ENCODE measurements at places on chromosomes 2 and 18.

DNA sequence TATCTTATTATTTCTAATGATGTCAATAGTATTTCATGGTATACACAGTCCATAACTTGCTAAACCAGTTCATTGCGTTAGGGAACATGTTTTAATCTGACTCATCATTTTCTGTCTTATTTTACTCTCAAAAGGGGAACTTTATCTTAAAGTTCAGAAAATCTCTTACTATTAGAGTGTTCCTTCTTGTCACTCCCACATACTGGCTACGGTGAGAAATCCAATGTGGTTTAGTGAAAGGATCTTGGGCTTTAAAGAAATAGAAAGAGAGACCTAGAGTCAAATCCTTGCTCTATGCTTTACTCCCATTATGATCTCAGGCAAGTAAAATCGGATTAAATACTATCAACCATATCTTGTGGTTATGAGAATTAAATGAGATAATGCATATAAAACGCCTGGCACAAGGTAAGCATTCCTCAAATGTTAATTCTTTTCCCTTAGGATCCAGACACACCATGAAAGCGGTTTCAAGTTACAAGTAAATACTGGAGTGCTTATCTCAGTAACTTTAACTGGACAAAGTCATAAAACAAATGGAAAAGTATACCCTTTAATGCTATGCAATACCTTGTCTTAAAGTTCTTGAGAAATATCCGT is 576.0 kb downstream of the ARHGAP15 start:
- no peak for DNase-seq

DNA sequence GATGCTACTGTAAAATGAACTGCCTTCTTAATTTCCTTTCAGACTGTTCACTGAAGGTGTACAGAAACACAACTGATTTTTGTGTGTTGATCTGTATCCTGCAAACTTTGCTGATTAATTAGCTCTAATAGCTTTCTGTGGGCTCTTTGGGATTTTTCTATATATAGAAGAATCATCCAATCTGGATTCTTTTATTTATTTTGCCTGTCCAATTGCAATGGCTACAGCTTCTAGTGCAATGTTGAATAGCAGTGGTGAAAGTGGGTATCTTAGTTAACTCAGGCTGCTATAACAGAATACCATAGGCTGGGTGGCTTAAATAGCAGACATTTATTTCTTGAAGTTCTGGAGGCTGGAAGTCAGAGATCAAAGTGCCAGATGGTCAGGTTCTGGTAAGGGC is 74.4 kb downstream of the ID2 start:
- DNase-seq = no peak

DNA sequence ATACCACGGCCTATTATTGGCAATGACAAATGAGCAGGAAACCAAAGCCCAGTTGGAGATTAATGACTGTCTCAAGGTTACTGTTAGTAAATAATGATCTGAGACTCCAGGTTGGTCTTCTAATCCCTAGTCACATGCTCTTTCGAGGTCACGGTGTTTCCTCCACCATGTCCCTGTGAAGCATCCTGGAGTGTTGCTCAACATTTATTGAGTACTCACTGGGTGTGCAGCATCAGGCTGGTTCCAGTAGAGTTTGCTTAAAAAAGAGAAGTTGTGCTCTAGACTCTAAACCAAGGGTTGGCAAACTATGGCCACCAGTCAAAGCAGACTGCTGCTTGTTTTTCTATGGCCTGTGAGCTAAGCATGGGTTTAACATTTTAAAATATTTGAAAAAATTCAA is 263.8 kb upstream of the ATP5MC3 start:
- no peak for DNase-seq

DNA sequence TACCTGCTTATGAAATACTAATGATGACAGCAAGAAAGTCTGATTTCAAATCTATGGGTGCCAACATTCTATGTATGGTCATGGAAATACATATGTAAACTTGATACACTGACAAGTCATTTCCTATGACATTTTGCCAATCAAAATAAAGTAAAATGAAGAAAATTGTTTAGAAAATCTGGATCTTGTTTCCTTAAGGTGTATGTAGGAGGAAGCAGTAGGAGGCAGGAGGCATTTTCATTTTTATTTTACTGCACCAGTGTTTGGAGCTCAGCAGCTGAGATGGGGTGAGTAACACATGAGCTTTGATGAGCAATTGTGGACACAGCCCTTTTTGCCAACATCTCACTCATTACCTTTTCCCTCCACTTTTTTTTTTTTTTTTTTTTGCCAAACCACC is 167.0 kb downstream of the AFF3 start:
- no peak for DNase-seq

DNA sequence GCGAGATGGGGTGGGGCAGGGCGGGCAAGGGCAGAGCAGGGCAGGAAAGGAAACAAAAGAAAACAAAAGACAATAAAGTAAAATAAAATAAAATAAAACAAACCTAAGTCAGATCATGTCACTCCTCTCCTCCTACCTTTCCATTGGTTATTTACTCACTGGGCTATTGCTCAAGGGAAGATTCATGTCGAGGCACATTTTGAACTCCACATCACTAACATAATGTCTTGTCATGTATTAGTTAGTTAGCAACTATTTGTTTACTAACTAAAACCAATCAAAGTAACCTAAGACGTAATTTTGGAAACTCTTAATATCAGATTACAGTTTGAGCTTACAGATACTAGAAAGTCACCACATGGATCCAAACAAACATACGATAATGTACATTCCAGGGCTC is 2.2 kb downstream of the C1D start:
- DNase-seq = no peak

DNA sequence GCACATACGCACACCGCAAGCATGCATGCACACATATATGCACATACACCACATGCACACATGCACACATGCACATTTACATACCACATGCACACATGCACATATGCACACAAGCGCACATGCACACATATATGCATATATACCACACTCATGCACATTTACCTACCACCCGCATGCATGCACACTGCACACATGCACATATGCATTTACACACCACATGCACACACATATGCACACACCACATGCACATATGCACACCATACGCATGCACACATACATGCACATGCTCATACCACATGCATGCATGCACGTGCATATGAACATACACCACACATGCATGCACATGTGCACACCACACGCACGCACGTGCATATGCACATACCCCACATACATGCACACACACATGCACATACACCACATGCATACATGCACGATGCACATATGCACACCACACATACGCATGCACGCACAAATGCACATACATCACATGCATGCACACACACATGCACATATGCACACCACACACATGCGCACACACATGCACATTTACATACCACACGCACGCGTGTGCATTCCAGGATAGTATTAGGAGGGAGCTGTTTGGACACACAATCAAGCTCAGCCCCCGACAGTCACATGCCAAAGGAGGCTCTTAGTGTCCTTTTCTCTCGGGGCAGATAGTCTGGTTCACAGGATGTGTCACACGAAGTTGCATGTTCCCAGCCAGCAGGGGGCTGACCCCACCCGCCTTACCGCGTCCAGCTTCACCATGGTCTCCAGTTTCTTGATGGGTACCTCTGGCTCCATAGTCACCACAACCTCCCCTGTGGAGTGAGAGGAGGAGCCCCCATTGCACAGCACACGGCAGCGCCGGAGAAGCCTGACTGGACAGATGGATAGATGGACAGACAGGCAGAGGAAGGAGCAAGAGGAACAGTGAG is 5.9 kb downstream of the OTOF start:
- no peak for DNase-seq

DNA sequence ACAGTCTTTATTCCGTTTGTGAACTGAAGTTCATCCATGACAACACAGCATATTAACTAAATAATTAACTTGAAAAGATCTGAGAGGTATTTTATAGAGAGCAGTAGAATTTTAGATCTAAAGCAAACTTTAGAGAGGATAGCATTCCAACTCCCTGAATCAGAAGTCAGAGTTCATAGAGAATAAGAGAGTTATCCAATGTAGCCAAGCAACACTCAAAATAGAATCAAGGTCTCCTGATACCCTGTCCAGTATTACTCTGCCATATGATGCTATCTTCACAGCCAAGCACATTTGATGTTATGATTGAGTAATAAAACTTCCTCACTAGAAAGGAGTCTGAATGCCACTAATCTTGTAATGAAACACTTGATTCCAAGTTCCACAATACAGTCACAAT is 55.5 kb downstream of the RIT2 start:
- DNase-seq = no peak

DNA sequence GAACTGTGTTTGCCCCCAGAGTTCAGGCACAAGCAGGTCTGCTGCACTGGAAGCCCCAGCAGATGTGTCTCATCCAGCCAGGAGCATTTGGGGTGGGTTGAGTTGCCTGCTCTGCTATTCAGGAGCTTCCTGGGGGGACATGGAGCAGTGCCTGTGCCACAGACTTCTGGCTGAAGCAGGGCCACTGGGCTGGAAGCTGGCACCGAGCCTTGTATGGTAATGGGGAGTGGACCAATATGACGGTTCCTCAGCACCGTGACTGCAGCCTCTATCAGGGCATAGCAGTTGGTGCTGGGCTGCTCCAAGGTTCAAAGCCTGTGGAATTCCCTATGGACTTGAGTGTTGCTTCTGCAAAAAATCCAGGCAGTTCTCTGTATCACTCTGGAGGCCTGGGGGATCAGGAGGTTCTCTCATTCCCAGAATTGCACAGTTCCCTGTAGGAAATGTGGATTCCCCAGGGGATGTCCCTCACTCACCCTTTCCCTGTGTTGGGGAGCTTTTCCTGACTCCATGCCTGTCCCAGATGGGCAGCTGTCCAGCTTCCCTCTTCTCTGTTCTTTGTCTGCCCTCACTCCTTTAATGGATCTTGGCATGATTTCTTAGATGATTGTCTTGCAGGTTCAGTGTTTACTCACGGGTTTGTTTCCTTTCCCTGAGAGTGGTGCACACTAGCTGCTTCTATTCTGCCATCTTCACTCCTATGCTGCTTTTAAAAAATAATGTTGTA is 37.2 kb upstream of the THSD7B start:
- DNase-seq = no peak

- no peak for DNase-seq
These were observed 906.7 kb downstream of the NRXN1 start for GRCh38 chr2:50125246-50125645.

DNA sequence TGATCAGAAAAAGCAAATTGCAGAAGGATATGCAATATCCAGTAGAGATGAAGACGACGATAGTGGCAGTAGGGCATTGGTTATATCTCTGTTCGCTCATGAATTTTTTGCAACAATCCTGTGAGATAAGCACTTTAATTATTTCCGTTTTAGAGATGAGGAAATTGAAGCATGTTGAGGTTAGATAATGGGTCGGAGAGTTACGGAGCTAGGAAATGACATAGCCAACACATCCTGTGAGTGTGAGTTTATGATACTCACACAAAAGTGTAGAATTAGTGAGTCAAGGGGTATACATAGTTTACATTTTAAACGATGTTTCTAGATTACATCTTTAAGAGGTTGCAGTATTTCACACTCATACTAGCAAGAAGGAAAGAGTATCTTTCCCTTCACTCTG is 123.1 kb upstream of the ARL4C start:
- DNase-seq = no peak

- no peak for DNase-seq
These were observed 77.8 kb upstream of the EHBP1 start for GRCh38 chr2:62627667-62628066.

DNA sequence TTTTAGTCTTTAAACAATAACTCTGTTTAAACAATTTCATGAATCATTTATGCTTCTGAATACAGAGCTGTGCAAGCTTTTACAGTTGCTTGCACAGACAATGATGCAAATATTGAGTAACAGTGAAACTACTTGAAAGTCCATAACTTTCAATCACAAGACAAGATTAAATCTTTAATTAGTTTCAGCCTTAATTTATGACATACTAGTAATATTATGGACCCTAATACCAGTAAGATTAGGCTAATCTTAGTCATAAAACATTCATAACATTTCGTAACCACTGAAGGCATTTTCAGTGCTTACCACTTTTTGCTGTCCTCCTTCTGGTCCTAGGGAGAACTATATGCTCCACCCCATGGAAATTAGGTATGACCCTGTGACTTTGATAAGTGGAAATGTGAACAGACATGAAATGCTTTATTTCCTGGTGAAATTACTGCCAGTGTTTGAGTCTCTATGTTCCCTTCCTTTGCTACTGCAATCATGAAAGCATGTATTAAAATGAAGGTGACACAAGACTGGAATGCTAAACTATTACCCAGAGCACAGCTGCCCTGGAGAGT is 1.8 kb upstream of the COBLL1 start:
- no peak for DNase-seq

DNA sequence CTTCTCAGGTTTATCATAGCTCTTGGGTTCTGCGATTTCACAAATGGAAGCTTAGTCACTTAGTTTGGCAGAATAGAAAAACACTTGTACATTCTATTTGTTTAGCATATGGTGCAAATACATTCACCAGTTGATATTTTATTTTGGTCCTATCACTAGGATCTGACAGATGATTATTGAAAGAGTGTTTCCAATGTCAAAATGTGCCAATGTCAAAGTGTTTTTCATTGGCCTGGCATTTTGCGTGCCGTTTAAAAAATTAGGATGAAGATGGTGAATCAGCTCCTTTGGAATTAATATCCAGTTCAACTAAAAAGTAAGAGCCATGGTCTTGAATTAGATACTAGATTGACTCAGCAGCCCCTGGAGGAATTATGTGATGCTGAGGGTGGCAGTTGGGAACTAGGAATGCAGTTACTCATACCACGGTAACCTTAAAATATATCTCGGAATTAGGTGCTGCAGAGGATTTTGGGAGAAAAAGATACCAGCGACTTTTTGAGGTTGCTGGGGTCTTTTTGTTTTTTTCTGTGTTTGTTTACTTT is 87.0 kb downstream of the SPHKAP start:
- no peak for DNase-seq

- peak; percentile 39 for DNase-seq
These were observed 150.7 kb upstream of the DLX2 start for GRCh38 chr2:172253190-172254052.

DNA sequence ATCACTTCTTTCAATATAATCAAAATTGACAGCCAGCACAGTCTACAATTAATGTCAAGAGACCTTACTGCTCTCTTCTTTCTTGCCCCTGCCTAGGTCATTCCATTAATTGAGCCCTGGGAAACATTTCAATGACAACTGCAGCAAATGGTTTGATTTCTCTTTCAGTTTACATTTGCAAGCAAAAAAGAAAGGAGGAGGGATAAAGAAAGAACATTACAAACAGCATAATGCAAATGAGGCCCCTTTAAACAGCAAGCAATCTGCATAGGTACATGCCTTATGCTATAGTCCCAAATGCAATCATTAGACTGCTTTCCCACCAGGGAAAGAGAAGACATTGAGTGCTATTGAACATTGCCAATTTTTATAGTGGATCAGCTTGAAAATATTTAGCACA is 655.0 kb upstream of the CDH2 start:
- DNase-seq = no peak

GRCh38 chr2:54666131-54666633 is 57.3 kb upstream of the EML6 start:
- DNase-seq = no peak

GRCh38 chr2:168245074-168245825 is 2.1 kb downstream of the STK39 start:
- DNase-seq = no peak

DNA sequence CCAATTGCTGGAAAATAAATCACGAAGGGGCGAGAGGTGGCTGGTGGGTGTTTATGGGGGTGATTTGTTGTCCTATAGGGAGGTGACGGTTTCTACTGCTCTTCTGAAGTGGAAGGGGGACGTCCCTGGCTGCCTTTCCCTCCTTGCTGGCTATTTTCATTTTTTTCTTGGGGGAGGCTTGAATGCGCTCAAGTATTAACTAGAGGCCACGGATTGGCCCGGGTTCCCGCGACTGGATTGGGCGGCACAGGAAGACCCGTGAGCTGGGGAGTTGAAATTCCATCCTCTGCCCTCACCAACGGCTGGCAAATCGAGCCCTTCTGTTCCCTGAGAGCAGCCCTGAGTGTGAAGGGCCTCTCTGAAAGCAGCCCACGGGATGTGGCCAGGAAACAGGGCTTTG is 176.5 kb upstream of the SPRED2 start:
- DNase-seq = no peak

Measured in activated T-helper 1 cell treated with Interleukin-2 at 50 U/mL for 16 hours (primary cell).